ENCODE measurements at places on chromosomes 4 and X. TPM values are rescaled to one million over a fixed set of nuclear protein-coding genes. Genes with fewer than 3 reads are reported as not detected.

Gene PDZD4
- polyA plus RNA-seq = 11.2 TPM

Gene PLAC8
- 2.0 TPM for polyA plus RNA-seq

Gene ZMAT1
- 5.4 TPM for polyA plus RNA-seq

Gene NHS
- polyA plus RNA-seq = 4.8 TPM

Gene CLDN2
- polyA plus RNA-seq = 6.5 TPM

Gene LINC00632
- polyA plus RNA-seq = 0.87 TPM

Gene DRD5
- polyA plus RNA-seq = 0.34 TPM

Gene TRIM60
- polyA plus RNA-seq = 3.9 TPM

Gene SPANXD
- 11.5 TPM for polyA plus RNA-seq

Gene TRMT44
- polyA plus RNA-seq = 20.9 TPM

Gene CXorf49B
- 6.0 TPM for polyA plus RNA-seq

Gene DGKK
- polyA plus RNA-seq = 0.47 TPM

Gene CXorf49
- 6.0 TPM for polyA plus RNA-seq

Gene TMEM271
- 0.37 TPM for polyA plus RNA-seq

Gene PARM1
- 29.0 TPM for polyA plus RNA-seq

Gene BMP3
- polyA plus RNA-seq = 0.32 TPM

Gene XK
- 2.6 TPM for polyA plus RNA-seq

Gene ASB12
- polyA plus RNA-seq = 0.67 TPM

Gene SEC24B
- polyA plus RNA-seq = 22.7 TPM

Gene CPZ
- polyA plus RNA-seq = 21.9 TPM

Gene GLUD2
- 68.5 TPM for polyA plus RNA-seq

Gene ARL9
- 5.9 TPM for polyA plus RNA-seq

Gene CCDC160
- polyA plus RNA-seq = 0.41 TPM

Gene GPR143
- 2.5 TPM for polyA plus RNA-seq

Gene PF4V1
- polyA plus RNA-seq = not detected

Gene FNIP2
- polyA plus RNA-seq = 23.5 TPM

Gene SOX3
- polyA plus RNA-seq = 2.9 TPM
